ENCODE measurements at places on chromosomes 7 and 10.

DNA sequence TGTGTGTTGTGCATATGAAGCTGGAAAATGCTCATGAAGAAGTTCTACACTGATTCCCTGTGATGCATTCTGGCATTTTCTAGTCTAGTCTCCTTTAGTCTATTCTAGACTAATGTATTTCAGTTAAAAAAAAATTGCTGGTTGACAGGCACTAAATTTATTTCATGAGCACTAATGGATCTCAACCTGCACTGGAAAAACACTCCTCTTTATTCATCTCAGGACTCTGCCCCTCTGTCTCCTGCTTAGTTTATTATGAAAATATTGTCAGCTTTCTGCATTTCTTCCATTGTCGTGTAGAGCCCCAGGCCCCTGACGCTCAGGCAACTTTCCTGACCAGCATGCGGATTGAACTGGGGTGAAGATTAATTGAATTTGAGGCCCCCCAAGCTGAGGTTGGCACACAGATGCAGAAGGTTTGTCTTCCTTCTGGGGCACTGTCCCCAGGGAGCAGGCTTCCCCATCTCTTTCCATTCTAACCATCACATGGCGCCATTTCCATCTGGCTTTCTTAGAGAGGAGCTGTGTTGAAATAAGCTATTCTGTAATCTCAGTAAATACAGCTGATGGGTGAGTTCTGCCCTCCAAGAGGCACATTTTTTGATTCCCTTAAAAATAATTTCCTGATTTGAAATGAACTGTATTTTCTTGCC lies 128.7 kb downstream of the INSYN2A start:
- no peak for DNase-seq

GRCh38 chr7:23335136-23335535 lies 36.0 kb downstream of the MALSU1 start:
- no peak for DNase-seq

DNA sequence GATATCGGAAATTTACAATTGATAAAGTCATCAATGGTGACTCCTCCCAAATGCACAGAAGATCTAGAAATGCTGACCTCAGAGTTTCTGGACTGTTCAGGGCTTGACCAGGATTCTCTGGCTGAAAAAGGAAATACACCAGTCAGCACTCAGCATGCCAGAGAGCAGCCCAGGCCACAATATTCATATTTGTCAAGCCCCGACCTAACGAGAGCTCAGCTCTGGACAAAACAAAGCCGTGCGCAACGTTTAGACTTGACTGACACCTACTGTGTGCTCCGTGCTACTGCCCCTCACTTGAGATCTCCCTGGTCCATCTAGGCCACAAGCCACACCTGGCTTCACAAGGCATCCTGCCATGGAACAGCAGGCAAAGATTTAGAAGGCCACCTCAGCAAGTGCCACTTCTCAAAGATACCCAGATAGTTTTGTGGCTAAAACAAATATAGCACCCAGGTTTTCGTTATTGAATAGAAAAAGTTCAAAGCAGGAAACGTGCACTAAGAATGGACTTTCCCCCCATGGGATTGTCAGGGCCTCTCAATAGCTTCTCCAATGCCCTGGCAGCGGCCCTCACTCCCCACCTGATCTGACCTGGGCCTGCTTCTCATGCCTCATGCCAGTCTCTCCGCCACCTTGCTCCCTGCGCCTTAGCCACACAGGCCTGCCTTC lies 218.3 kb downstream of the FAM107B start:
- peak; percentile 63 for DNase-seq

DNA sequence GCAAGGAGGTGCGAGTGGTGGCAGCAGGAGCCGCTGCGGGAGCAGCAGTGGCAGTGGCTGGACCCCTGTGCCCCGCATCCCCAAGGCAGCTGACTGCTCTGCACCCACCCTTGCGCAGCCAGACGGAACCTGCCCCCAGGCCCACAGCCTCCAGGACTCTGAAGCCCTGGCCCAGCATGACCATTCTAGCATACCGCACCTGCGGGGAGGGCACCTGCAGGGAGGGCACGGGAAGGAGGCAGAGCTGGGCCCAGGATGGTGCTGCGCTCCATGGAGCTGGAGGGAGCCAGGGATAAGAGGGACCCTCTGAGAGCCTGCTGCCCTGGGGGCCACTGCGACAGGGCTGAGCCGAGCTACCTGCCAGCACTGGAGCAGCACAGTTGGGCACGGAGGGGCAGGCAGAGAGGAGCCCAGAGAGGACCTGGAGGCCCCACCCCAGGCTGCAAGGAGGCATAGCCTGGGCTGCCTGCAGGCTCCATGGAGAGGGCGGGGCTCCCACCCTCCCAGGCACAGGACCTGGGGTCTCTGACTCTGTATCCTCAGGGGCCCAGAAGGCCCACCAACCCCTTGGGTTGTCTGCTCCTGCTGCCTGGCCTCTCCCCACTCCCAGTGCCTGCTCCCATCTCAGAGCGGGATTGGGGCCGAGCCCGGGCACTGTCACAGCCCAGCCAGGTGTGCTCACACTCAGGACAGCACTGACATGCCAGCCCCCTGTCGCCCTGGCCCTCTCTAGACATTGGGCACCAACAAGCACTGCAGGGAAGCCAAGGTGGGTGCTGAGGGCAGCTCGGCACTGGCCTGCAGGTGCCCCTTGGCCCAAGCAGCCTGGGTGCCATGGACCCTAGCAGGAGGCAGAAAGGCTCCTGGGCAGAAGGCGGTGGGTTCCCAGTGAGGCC lies 87.6 kb downstream of the HTR7 start:
- no peak for DNase-seq

DNA sequence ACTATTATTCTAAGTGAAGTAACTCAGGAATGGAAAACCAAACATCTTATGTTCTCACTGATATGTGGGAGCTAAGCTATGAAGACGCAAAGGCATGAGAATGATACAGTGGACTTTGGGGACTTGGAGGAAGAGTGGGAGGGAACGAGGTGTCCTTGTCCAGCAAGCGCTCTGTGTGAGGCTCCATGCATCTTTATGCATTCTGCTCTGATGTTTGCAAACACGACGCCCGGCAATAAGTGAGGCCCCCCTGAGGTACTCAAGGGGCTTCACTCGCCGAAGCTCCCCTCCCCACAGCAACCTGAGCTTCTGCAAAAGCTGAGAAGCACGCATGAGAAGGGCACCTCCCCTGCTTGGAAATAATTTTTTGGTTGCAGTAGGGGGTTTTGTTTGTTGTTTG lies 103.3 kb downstream of the LHPP start:
- DNase-seq, result no peak

- no peak for DNase-seq
These were observed 30.3 kb downstream of the CCDC3 start for GRCh38 chr10:12971001-12971788.

GRCh38 chr7:26879671-26880070 lies 15.3 kb upstream of the SKAP2 start:
- no peak for DNase-seq

DNA sequence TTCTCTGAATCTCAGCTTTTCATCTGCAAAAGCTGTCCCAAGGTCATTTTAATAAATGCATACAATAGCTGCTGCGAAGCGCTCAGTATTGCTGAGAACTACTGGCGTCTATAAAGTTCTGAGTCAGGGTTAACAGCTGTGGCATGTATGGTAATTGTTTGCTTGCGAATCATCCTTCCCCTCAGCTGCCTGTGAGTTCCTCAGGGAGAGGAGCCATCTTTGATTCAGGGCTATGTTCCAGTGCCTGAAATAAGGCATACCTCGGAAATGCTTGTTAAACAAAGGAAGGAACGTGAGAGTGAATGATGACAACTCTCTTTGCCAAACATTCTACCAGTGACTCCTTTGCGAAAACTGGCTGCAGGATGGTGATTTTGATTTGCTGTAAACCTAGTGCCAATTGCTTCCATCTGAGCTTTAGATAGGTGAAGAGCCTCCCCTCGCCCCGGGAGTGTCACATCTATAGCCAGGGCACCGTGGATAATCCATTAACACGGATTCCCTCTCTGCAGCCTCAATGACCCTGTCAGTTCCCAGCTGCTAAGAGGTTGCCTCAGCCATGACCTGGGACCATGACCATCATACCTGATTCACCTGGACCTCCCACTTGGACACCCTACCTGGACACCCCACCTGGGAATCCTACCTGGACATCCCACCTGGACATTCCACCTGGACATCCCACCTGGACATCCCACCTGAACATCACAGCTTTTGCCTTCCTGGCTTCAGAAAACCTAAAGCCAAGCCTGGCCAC lies 39.6 kb downstream of the GPRIN2 start:
- peak; percentile 15 for DNase-seq

GRCh38 chr7:128117691-128118090 lies 86.5 kb upstream of the LRRC4 start:
- no peak for DNase-seq

GRCh38 chr10:75969031-75969430 lies 537.6 kb downstream of the LRMDA start:
- DNase-seq, result no peak

GRCh38 chr7:112293416-112293815 lies 86.9 kb downstream of the ZNF277 start:
- DNase-seq, result no peak

DNA sequence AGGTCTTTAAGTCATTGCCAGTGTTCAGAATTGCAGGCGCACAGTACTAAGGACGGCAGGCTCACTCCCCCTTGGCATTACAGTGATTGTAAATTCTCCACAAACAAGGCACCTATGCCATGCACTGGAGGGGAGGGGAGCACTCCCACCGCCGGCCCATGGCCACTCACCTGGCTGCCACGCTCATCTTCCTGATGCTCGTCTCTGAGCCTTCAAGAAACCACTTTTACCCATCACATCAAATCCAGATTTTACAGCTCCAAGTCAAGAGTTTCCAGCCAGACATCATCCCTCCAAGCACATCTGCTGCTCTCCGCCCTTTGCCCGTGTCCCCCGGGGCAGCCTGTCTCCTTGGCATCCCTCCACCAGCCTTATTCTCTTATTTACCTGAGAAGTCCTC lies 350.2 kb upstream of the SHH start:
- no peak for DNase-seq

DNA sequence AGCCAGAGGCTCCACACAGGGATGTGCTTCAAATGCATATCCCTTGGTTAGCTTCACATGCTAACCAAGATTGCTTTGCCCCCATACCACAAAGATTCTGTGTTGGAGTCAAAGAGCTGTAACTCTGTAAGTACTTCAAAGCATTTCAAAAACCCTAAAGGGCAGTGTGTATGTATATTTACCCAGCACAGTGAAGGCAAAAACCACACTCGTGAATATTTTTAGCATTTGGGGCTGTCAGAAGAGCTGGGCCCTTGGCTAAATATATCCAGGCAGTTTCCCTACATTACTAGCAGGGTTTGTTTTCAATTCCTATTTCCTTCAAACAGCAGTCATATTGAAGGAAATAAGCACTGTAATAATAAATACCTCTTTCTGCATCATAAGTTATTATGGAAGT lies 84.2 kb upstream of the STEAP1B start:
- no peak for DNase-seq

- DNase-seq, result no peak
These were observed 459.3 kb downstream of the HTR7 start for GRCh38 chr10:90398566-90398965.

DNA sequence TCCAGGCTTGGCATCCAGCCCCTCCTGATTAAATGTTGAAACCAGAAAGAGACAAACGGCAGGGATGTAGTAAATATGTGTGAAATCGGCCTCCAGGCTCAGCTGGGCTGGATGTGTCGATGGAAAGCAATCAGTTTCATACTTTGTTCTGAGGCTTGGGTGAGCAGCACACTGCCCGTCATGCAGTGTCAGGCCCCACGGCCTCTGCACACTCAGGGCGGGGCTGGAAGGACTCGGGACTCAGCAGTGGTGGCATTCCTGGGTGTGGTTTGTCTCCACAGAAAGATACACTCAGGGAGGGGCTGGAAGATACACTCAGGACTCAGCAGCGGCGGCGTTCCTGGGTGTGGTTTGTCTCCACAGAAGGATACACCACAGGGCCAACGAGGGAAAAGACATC lies 22.0 kb downstream of the ADGRA1 start:
- DNase-seq, result no peak

DNA sequence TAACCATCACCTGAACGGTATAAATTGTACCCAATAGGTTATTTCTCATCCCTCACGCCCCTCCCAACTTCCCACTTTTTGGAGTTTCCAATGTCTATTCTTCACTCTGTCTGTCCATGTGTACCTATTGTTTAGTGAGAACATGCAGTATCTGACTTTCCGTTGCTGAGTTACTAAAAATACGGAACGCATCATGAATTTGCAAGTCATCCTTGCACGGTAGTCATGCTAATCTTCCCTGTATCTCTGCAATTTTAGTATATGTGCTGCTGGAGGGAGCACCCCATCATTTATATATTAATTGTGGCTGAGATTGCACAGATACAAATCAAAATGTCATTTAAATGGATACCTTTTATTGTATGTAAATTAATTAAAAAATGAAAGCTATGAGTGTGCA lies 75.7 kb upstream of the SFMBT2 start:
- no peak for DNase-seq

DNA sequence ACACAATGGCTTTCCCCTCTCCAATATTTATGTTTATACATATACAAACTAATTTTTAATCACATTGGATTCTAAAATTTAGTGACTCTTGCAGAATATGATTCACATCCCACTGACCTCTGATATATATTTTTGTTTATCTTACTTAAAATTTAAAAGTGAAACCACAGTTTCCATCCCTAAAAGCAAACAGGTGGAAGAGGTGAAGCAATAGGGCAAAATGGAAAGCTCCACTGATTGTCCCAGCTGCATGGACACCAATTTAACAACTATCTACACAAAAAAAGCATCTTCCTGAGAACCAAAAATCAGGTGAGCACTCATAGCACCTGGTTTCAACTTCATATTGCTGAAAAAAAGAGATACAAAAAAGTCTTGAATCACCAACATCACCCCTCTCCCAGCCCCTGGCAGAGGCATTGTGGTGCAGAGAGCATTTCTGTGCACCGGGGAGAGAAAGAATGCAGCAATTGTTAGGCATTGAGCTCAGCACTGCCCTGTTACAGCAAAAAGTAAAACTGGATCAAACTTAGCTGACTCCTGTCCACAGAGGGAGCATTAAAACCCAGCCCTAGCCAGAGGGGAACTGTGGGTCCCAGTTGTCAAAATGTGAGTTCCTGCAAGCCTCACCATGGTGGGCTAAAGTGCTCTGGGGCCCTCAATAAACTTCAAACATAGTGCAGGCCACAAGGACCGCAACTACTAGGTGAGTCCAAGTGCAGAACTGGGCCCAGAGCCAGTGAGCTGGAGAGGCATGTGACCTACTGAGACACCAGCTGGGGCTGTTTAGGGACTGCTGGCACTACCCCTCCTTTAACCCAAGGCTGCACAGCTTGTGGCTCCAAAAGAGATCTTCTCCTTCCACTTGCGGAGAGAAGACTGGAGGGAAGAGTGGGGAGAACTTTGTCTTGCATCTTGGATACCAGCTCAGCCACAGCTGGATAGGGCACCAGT lies 92.1 kb downstream of the SIRT1 start:
- DNase-seq, result no peak

DNA sequence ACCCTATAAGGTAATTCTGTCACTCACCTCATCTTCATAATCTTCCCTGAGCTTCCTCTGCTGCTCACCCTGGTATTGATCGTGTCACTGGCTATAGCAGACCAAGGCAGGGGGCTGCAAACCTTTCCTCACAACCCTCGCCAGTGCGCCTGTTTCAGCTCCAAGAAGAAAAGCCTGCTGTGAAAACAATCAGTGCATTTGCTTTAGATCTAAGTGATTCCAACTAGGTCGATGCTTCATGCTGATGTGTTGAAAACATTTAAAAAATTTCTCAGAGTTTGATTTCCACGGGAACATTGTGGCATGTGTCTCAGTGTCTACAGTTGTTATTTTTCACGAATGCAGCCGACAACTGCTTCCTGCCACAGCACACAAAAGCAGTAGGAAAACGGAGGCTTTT lies 27.3 kb downstream of the POU6F2 start:
- DNase-seq, result no peak

GRCh38 chr10:132957131-132957530 lies 14.8 kb upstream of the CFAP46 start:
- DNase-seq, result no peak

GRCh38 chr10:570628-571163 lies 118.8 kb downstream of the DIP2C start:
- no peak for DNase-seq
